ENCODE measurements at places on chromosomes 5 and 9. TPM values are rescaled to one million over a fixed set of nuclear protein-coding genes. Genes with fewer than 3 reads are reported as not detected.

DNA sequence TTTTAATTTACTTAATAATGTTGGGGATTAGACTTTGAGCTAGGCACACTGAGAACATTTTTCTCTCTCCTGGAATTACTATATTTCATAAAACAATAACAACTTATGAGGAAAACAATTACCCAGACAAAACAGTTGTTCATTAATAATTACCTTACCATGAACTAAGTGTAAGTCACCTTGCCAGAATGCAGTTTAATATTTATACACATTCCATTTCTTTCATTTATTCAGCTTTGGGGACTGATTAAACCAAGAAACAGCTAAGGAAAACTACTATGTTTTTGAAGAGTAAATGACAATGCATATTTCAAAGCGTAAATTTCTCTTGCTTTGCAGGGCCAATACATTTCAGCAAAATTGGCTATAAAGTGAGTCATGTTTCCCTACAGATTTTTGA, 616.2 kb downstream of the PRELID2 start:
- DNase-seq: no peak

- DNase-seq: no peak
Measured at GRCh38 chr9:133168432-133168831, 4.7 kb upstream of the GBGT1 start.

DNA sequence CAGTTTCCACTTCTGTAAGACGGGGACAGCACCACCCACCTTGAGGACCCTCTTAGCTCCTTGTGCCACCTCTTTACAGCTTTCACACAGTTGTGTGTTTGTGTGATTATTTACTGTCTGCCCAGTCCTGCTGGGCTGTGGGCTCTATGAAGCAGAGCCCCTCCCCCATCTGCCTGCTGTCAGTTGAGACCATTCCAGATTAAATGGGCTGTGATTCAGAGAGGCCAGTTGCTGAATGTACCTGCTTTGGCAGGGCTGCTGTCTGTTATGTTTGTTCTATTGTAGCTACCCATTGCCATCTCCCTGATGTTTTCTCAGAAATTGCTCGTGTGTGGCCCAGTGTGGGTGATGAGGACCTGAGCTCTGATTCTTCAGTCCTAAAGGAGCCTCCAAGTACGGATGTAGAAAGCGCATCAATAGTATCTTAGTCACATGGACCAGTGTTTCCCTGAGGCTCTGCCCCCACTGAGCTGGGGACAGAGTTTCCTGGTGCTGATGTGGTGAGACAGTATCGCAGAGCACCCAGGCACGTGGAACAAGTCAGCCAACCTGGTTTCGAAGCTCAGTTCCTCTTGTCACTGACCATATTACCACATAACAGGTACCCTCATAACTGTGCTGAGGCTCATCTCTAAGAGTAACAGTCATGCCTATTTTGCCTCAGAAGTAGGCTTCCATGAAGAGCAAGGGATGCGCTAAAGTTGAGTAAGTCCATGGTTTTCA, 3.7 kb downstream of the ANGPTL2 start:
- no peak for DNase-seq

DNA sequence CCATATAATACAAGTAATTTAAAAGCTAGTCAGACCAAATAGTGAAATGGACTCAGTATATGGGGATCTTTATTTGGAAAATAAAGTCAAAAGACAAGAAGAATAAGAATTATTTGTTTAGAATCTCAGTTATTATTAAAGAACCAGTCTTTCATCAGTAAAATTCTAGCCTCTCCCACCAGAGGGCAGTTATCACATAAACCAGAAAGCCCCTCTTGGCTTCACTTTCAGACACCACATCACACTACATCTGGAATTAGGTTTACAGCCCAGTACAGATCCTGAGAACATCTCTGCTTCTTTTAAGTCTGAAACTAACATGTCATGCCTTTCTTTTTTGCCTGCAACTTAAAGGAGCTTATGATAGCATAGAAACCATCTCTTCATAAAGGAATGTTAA, 12.2 kb upstream of the HSPB3 start:
- peak; percentile 71 for DNase-seq

DNA sequence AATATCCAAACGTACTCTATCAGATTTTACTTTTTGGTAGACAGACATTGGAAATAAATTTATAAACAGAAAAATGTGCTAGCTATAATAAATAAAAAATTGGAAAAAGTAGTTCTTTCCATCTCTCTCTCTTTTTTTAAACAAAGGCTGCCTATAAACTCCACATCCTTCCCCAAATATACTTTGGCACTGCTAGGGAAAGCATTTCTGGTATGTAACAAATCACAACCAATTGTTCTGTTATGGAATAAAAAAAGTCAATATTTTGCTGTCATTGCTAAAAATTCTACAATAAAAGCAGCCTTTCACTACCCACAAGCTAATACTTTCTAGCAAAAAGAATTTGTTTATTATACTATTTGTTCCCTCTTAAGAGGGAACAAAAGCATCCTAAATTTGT, 169.2 kb upstream of the TARS1 start:
- peak; percentile 13 for DNase-seq

The CDO1 gene
- total RNA-seq: 27.1 TPM

GRCh38 chr5:166346726-166347374, 1944.6 kb upstream of the WWC1 start:
- DNase-seq: no peak

GRCh38 chr5:26329562-26330189, 708.7 kb downstream of the CDH9 start:
- peak; percentile 37 for DNase-seq

The ARHGEF37 gene
- 7.6 TPM for total RNA-seq

DNA sequence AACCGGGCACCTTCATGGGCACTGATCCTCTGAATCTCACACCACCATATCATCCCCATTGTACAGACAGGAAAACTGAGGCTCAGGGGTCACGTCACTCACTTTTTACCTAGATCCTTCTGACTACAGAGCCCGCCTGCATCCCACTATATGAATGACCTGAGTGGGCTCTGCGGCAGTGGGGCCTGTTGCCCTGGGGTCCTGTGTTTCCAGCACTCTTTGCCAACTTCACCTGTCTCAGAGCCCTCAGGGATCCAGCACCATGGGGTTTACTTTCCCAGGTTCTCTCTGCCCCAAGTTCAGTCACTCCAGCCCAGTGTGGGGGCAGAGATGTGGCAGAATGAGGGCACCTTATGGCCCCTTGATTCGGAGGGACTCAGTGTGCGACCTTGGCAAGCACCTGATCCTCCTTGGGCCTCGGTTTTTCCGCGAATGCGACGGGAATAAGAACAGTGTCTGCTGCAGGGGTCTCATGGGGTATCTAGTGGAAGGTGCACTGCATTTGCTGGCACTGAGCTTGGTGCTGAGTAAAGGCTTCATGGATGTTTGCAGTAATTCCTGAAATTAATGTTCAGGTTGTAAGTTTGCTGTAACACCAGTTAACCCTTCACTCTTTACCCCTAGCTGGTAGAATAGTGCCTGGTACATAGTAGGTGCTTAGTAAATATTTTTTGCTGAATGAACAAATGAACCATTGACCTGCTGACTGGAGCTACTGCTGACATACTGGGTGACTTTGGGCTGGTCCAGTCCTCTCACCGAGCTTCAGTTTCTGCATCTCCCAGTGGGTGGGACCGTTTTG, 47.1 kb upstream of the BOD1 start:
- DNase-seq: no peak

The SLC36A2 gene
- not detected for total RNA-seq

- no peak for DNase-seq
Measured at GRCh38 chr9:111966861-111967291, 70.3 kb downstream of the UGCG start.

DNA sequence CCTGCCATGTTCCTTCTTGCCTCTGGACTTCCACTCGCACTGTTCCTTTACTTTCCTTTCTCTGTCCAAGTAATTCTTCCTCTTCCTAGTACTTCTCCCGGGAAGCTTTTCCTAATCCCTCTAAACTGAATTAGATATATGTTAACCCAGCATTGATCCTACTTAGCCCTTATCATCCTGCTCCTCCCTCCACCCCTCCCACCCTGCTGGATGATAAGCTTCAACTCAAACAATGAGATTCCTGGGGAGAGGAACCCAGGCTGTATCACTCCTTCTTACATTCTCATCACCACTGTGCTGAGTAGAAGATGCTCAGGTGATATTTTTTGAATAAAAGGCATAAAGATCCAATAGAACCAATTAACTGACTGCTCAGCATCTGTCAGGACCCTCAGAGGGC, 45.7 kb downstream of the CDK5RAP2 start:
- DNase-seq: no peak

GRCh38 chr5:67178085-67178484, 18.5 kb downstream of the CD180 start:
- no peak for DNase-seq

DNA sequence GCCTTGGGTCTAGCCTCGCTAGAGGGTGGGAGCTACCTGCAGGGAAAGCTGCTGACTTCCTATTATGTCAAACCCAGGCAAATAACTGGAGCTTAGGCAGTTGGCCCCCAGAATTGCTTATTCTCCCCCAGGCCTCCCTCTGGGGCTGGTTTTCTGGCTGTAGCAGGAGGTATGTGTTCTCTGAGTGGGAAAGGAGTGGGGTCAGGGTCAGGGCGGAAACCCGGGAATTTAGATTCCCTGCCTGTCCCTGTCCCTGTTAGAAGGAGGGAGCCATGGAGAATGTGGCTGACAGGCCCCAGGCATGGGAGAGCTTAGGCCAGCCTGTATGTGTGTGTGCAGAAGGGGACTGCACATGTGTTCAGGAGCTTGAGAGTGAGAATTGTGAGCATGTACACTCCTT, 13.6 kb upstream of the CXXC5 start:
- DNase-seq: no peak

DNA sequence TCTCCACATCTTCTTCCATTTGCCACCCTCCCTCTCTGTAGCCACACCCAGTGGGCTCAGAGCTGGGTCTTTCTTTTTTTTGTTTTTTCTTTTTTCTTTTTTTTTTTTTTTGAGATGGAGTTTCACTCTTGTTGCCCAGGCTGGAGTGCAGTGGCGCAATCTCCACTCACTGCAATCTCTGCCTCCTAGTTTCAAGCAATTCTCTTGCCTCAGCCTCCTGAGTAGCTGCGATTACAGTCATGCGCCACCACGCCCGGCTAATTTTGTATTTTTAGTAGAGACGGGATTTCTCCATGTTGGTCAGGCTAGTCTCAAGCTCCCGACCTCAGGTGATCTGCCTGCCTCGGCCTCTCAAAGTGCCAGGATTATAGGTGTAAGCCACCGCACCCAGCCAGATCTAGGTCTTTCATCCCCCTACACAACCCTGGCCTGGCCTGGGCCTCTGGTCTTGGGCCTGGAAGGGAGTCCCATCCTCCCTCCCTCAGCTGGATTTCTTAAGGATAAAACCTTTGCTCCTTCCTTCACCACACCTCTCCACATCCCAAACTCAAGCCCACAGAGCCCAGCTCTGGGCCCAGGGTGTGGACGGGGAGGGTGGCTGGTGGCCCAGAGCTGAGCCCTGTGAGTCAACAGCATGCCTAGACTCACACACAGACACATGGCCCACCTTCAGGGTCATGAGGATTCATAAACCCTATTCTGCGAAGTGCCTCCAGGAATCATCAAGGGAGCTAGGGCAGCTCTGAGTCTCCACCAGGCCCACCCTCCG, 18.8 kb upstream of the KCNIP1 start:
- no peak for DNase-seq

DNA sequence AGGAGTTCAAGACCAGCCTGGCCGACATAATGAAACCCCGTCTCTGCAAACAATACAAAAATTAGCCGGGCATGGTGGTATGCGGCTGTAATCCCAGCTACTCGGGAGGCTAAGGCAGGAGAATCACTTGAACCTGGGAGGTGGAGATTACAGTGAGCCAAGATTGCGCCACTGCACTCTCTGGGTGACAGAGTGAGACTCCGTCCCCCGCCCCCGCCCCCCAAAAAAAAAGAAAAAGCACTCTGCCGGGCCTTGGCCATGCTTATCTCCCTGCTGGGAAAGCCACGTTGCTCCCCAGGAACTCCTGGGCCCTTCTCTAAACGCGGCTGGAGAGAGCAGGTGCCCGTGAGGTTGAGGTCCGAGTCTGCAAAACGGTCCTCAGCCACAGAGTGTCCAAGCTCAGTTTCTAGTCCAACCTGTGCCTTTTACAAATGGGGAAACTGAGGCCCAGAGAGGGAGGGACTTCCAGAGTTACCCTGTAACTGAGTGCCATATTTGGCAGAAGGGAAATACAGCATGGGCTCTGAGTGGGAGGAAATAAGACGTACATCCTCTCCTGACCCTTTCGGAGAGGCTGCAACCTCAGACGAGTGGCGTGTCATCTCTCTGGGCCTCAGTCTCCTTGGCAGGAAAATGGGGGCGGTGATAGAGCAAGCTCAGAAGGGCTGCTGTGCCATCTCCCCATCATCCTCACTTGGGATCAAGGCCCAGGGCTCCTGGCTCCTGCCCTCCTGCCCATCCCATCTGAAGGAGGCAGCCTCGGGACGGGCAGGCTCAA, 6.6 kb upstream of the PHYHD1 start:
- DNase-seq: no peak

DNA sequence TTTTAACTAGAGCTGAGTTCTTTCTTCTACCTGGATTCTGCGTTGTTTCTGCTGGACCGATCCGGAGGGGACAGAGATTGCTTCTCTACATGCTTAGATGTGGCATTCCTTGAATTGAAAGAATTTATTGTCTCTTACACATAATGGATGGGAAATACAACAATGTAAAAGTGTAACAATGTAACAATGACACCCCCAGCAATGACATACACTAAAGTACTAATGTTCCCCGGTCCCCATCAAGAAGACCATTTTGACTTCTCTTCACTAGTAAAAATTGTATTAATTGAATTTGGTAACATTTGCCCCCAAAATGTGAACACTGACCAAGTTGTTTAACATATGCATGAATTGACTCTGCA, 760.2 kb downstream of the TAF11L14 start:
- DNase-seq: no peak

DNA sequence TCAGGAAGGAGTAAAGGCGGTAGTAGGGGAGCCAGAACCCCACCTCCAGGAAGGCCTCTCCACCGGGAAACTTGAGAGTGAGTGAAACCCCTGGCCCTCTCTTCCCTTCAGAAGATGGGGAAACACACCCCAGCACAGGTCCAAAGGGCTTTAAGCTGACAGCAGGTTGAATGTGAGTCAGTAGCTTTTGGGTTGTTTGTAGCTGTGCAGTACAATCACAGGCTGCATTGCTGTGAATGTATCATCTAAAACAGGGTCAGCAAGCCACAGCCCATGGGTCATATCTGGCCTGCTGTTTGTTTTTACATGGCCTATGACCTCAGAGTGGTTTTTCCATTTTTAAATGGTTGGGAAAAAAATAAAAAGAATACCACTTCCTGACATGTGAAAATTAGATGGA, 10.0 kb downstream of the OTULINL start:
- no peak for DNase-seq

GRCh38 chr9:107405511-107405910, 84.1 kb downstream of the KLF4 start:
- DNase-seq: no peak

DNA sequence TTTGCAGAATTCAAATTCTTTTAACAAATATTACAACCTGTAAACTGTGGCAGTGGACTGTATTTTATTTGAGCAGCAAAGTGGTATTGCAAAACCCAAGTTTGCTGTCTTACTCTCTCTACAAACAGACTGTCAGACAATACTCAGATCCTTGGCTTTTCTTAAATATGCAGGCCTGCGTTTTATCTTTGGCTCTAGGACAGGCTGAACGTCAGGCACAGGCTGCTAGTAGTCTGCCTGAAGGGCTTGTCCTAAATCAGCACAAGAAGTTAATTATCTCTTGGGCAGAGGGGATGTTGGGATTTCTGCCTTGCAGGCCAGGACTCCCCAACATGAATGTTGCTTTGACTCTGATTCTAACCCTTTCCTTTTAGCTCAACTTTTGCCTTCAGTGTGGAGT, 147.5 kb downstream of the SLIT3 start:
- DNase-seq: peak; percentile 69

The SLC25A2 gene
- total RNA-seq: not detected

- no peak for DNase-seq
Measured at GRCh38 chr5:116583085-116583861, 8.7 kb upstream of the SEMA6A start.

GRCh38 chr5:15521381-15522186, 21.6 kb downstream of the FBXL7 start:
- DNase-seq: peak; percentile 19

Measured in cardiac muscle cell (in vitro differentiated cells and primary cell).